ENCODE measurements at places on chromosomes 2 and 18.

- DNase-seq = no peak
These were observed 3.1 kb upstream of the MATN3 start for GRCh38 chr2:20015482-20016083.

DNA sequence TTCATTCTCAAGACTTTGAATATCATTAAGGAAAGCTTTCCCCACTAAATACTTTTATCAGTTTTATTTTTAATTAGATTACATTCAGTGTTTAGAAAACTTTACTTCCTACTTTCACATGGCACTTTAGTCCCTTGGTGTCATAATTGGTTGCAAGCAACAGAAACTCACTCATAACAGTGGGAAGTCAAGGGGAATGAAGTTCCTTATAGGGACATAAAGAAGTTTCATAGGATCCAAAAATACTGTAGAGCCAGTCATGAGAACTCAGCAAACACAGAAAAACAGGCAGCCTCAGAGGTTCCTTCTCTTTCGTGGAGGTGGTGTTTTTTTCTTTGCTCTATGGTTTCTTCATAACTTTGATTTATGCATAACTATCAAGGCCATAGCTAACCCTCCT is 809.0 kb downstream of the BCL11A start:
- no peak for DNase-seq

DNA sequence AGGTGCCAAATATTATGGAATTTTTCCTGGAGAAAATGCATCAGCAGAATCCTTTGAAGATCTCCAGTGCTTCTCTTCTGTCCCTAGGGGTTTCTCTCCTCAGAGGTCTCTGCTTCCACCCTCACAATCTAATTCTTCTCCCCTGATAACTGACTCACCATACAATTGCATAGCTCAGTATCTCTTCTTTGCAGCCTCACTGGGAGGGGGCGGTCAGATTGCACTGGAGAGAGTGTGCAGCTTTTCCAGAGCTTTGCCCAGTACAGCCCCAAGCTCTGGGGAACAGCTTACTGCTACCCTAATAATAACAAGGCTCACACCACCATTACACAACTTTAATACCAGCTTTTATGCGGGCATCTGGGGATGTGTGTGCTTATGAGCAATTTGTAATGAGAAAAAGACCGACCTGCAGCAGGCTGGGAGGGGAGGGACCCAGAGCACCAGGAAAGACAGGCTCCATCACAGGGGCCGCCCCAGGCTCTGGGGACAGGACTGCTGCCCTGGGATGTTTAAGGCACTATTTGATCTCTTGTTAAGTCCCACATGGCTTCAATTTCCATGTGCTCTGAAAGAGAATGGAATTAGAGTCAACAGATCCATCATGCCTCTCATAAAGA is 276.6 kb upstream of the SIX2 start:
- DNase-seq = no peak

DNA sequence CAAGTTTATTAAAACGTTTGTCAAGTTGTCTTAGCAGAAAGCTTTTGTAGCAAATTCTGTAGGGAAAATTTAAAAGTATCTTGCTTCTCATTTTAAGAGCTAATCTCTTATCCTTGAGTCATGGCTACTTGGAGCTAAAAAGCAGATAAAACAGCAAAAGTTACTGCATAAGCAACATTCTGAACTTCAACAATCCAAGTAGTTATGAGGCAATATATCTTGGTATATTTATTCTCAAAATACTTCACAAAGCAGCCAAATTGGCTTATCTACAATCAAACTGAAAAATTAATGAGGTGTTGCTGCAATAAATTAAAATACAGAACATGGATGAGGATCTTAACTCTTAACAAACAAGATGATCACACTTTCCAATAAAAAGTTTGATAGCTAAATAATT is 306.5 kb downstream of the PIEZO2 start:
- DNase-seq = no peak

- DNase-seq = no peak
These were observed 292.1 kb downstream of the EXOC6B start for GRCh38 chr2:72533765-72534164.

Data from stimulated activated CD8-positive, alpha-beta memory T cell treated with anti-CD3 and anti-CD28 coated beads, Interleukin-4, amount 100 ng/mL, for 4 hours (primary cell).